ENCODE measurements at places on chromosomes 7 and 10.

- DNase-seq = no peak
These were observed 65.6 kb upstream of the PCDH15 start for GRCh38 chr10:54866666-54867065.

DNA sequence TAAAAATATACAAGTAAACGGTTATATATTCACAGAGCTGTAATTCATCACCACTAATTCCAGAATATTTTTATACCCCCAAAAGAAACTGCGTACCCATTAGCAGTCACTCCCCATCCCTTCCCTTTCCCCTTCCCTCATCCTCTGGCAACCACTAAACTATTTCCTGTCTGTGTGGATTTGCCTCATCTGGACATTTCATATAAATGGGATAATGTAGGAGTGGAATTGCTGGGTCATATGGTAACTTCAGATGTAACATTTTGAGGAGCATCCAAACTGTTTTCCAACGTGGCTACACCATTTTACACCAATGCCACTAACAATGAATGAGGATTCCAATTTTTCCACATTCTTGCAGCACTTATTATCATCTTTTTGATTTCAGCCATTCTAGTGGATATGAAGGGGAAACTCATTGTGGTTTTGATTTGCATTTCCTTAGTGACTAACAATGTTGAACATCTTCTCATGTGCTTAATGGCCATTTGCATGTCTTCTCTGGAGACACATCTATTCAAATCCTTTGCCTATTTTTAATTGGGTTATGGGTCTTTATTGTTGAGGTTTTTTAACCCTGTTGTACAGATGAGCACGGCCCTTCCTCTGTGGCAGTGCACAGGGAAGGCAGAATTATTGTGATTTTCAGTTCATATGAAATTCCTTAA, 79.2 kb downstream of the RBM20 start:
- DNase-seq = no peak

GRCh38 chr7:12221414-12221813, 10.3 kb downstream of the TMEM106B start:
- no peak for DNase-seq

- DNase-seq = no peak
These were observed 4.0 kb downstream of the ZCCHC24 start for GRCh38 chr10:79441433-79441832.

Data from stimulated activated CD8-positive, alpha-beta memory T cell treated with anti-CD3 and anti-CD28 coated beads, Interleukin-4, amount 100 ng/mL, for 1 hour (primary cell).